ENCODE measurements at places on chromosomes 12 and 14. TPM values are rescaled to one million over a fixed set of nuclear protein-coding genes. Genes with fewer than 3 reads are reported as not detected.

The AMIGO2 gene
- 2.0 TPM for total RNA-seq

The PAH gene
- total RNA-seq, result 0.61 TPM

The CMA1 gene
- 0.28 TPM for total RNA-seq

The ERP27 gene
- 1.3 TPM for total RNA-seq

The PIANP gene
- total RNA-seq, result 0.09 TPM

The EDDM3A gene
- not detected for total RNA-seq

The DPPA3 gene
- total RNA-seq, result 0.19 TPM

The PGAM5 gene
- 31.6 TPM for total RNA-seq

The OAS2 gene
- total RNA-seq, result 45.8 TPM

The C12orf50 gene
- total RNA-seq, result 0.09 TPM

The SPATS2 gene
- total RNA-seq, result 14.2 TPM

- H3K27me3 ChIP-seq, result no peaks in the 10 kb centered on the region
- H3K36me3 ChIP-seq, result no peaks in the 10 kb centered on the region
- H3K27ac ChIP-seq, result no peak overlapping the region
- H3K4me3 ChIP-seq, result no peak overlapping the region
These were observed 143.0 kb downstream of the EMP1 start for GRCh38 chr12:13339538-13339937.

- H3K36me3 ChIP-seq, result peaks cover 55% of the 10 kb centered on the region
- no peak for DNase-seq
- no peak overlapping the region for H3K4me3 ChIP-seq
- H3K4me1 ChIP-seq, result peaks cover 2% of the 10 kb centered on the region
- H3K27me3 ChIP-seq, result no peaks in the 10 kb centered on the region
These were observed 33.7 kb downstream of the LRCOL1 start for GRCh38 chr12:132576701-132577100.

DNA sequence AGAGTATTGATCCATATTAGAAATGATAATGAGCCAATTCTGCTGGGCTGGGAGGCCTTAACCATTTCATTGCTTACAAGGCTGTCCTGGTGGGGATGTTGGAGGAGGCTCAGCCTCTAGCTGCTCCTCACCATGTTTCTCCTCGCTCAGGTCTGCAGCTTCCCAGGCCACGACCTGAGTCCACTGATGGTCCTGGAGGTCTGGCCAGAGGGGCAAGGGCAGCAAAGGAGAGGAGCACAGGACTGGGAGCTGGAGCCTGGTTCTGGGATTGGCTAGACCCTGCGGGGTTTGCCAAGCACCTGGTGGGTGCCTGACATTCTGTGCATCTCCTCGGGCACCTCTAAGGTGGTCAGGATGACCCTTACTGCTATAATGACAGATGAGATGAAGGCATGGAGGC lies 92.6 kb downstream of the KIF26A start:
- H3K27ac ChIP-seq, result no peak overlapping the region
- no peaks in the 10 kb centered on the region for H3K36me3 ChIP-seq
- H3K27me3 ChIP-seq, result no peaks in the 10 kb centered on the region
- H3K4me3 ChIP-seq, result no peak overlapping the region

- H3K27me3 ChIP-seq, result no peaks in the 10 kb centered on the region
- no peak for DNase-seq
- H3K4me3 ChIP-seq, result no peak overlapping the region
- H3K4me1 ChIP-seq, result peaks cover 31% of the 10 kb centered on the region
These were observed 121.3 kb downstream of the CRADD start for GRCh38 chr12:93798279-93799151.

- DNase-seq, result no peak
- no peak overlapping the region for H3K4me3 ChIP-seq
- peaks cover 6% of the 10 kb centered on the region for H3K4me1 ChIP-seq
- H3K27ac ChIP-seq, result no peak overlapping the region
- no peaks in the 10 kb centered on the region for H3K27me3 ChIP-seq
These were observed 3.4 kb upstream of the FBXO34 start for GRCh38 chr14:55267820-55268219.

DNA sequence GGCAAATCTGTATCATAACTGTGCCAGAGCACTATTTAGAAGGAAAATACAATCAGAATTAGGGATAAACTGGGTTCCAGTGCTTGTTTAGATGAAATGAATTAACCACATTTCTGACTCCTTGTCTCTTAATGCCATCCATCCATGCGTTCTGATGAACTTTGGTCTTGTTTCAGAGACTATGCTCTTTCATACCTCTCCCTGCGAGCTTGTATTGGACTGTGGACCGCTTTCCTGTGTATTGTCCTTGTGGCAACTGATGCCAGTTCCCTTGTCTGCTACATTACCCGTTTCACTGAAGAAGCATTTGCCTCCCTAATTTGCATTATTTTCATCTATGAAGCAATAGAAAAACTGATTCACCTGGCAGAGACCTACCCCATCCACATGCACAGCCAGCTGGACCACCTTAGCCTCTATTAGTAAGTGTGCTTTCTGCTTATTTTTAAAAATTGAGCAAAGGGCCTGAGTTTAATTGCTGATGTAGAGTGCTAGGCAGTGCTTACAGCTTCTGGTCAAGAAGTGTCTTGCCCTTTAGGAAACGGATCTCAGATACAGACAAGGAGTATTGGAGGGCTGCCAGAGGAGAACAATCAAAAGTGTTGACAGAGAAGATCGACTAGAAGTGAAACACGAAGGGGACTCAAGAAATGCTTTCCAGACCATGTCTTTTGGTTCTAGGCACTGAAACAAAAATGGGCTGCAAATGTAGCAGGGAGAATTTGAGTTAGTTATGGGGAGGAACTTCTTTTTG lies 46.7 kb downstream of the SLC4A8 start:
- no peaks in the 10 kb centered on the region for H3K27me3 ChIP-seq
- H3K36me3 ChIP-seq, result no peaks in the 10 kb centered on the region
- H3K4me3 ChIP-seq, result no peak overlapping the region
- no peak for DNase-seq
- H3K4me1 ChIP-seq, result no peaks in the 10 kb centered on the region
- no peak overlapping the region for H3K27ac ChIP-seq

GRCh38 chr12:69321351-69321750 lies 26.8 kb upstream of the LYZ start:
- no peaks in the 10 kb centered on the region for H3K27me3 ChIP-seq
- no peak for DNase-seq
- no peaks in the 10 kb centered on the region for H3K36me3 ChIP-seq
- H3K4me1 ChIP-seq, result no peaks in the 10 kb centered on the region
- H3K27ac ChIP-seq, result no peak overlapping the region

GRCh38 chr12:57603815-57604453 lies 690 bp upstream of the DTX3 start:
- H3K4me3 ChIP-seq, result peak overlapping the region; percentile 86
- H3K27me3 ChIP-seq, result peaks cover 8% of the 10 kb centered on the region
- H3K36me3 ChIP-seq, result peaks cover 43% of the 10 kb centered on the region
- H3K27ac ChIP-seq, result peak overlapping the region; percentile 38

DNA sequence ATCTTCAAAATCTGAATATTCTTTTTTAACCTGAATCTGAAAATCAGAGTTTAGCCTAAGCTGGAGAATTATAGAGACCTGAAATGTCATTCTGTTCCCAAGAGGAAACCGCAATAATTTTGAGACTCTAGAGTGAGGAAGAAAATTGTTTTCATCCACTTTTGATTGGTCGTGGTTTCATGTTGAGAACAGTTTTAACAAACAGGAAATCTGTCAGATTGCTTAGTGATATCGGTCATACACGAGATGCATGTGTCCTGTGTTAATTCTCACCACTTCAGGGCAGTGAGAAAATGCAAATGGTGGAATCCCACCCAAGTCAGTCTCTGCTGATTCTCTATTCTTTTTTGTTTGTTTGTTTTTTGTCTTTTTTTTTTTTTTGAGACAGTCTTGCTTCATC lies 1498.5 kb upstream of the TMEM132C start:
- H3K4me1 ChIP-seq, result no peaks in the 10 kb centered on the region
- no peak overlapping the region for H3K27ac ChIP-seq
- H3K27me3 ChIP-seq, result no peaks in the 10 kb centered on the region

DNA sequence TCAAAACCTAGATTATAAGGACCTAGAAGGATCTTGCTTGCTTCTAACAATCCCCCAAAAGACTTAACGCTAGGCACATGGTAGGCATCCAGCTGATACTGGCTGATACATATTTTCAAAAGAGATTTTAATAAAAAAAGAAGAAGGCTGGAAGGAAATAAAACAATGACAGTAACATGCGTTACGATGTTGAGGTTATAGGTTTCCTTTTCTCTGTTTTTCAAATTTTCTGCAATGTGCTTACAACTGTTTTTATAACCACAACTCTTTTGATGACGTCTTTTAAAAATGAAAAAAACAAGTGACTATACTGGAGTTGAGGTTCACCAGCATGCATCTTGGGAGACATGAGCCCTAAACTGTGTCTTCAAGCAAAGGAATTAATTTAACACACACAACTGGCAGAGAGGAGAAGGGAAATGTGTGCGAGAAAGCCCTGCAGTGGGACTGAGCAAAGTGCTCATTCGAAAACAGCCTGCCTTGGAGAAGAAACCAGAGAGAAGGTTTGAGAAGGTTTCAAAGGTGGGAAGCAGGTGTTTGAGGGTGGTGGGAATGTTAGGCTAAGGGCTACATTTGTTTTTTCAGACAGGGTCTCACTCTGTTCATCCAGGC lies 80.4 kb downstream of the DUSP16 start:
- H3K27ac ChIP-seq, result peak overlapping the region; percentile 97
- H3K4me3 ChIP-seq, result peak overlapping the region; percentile 14
- H3K36me3 ChIP-seq, result peaks cover 39% of the 10 kb centered on the region
- H3K27me3 ChIP-seq, result no peaks in the 10 kb centered on the region
- peaks cover 20% of the 10 kb centered on the region for H3K4me1 ChIP-seq

DNA sequence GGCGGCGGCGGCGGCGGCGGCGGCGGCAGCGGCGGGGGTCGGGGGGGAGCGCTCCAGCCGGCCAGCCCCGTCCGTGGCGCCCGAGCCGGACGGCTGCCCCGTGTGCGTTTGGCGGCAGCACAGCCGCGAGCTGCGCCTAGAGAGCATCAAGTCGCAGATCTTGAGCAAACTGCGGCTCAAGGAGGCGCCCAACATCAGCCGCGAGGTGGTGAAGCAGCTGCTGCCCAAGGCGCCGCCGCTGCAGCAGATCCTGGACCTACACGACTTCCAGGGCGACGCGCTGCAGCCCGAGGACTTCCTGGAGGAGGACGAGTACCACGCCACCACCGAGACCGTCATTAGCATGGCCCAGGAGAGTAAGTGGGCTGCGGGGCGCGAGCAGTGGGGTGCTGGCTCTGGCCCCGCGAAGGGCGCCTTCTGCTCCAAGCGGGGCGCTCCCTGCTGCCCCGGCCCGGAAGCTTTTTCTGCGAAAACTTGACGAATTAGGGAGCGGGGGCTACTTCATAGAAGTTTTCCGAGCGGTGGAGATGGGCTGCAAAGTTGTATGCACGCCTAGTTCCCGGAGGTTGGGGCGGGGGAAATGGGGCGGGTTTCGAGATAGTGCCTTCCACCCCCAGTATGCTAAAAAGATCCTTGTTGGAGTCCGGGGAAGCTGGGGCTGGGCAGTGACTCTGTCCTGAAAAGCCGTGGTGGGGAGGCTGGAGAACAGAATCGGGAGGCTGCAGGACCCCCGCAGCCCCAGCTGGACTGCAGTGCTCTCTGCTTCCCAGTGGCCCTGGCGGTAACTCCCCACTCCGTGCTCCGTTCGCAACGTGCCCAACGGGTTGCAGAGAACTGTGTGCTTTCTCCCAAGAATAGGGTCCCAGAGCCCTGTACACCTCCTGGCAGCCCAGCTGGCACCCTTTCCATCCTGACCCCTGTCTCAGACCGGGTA lies 751 bp downstream of the GDF11 start:
- DNase-seq, result peak; percentile 52
- peaks cover 3% of the 10 kb centered on the region for H3K36me3 ChIP-seq
- H3K27ac ChIP-seq, result peak overlapping the region; percentile 64
- peaks cover 43% of the 10 kb centered on the region for H3K4me1 ChIP-seq
- H3K4me3 ChIP-seq, result peak overlapping the region; percentile 77
- no peaks in the 10 kb centered on the region for H3K27me3 ChIP-seq

DNA sequence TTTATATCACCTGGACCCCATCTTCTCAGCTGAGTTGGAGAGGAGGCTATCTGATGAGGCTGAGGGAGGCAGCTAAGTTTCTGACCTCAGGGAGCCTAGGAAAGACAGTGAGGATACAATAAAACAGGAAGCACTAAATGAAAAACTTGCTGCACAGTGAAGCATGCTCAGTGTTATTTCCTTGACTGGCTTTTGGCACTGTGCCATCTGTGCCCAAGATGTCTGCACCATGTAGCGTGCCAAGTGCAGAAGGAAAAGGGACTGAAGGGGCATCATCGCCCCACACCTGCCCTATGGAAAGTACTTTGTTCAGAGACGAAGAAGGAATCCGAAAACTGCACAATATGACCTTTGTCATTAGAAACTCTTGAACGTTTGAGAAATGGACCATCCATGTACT lies 102.7 kb downstream of the ANO4 start:
- H3K4me3 ChIP-seq, result no peak overlapping the region
- H3K36me3 ChIP-seq, result no peaks in the 10 kb centered on the region
- H3K4me1 ChIP-seq, result no peaks in the 10 kb centered on the region
- H3K27me3 ChIP-seq, result no peaks in the 10 kb centered on the region

DNA sequence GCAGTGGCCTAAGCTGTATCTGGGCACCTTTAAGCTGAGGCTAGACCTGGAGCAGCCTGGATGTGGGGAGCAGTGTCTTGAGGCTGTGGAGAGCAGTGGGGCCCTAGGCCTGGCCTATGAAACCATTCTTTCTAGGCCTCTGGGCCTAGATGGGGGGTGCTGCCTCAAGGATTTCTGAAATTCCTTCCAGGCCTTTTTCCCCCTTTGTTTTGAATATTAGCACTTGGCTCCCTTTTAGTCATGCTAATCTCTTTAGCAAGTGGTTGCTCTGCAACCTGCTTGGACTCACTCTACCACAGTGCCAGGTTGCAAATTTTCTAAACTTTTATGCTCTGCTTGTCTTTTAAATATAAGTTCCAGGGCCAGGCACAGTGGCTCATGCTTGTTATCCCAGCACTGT lies 41.6 kb upstream of the RFX4 start:
- H3K27me3 ChIP-seq, result no peaks in the 10 kb centered on the region
- DNase-seq, result no peak
- no peak overlapping the region for H3K27ac ChIP-seq
- H3K4me1 ChIP-seq, result no peaks in the 10 kb centered on the region
- no peak overlapping the region for H3K4me3 ChIP-seq

- no peak overlapping the region for H3K4me3 ChIP-seq
- H3K36me3 ChIP-seq, result no peaks in the 10 kb centered on the region
These were observed 4.4 kb upstream of the CEBPE start for GRCh38 chr14:23123419-23123818.

All from thymus (tissue), 14 donors.